NCI-H2029 (cell line): ENCODE measurements at places on chromosomes 6 and 20.

DNA sequence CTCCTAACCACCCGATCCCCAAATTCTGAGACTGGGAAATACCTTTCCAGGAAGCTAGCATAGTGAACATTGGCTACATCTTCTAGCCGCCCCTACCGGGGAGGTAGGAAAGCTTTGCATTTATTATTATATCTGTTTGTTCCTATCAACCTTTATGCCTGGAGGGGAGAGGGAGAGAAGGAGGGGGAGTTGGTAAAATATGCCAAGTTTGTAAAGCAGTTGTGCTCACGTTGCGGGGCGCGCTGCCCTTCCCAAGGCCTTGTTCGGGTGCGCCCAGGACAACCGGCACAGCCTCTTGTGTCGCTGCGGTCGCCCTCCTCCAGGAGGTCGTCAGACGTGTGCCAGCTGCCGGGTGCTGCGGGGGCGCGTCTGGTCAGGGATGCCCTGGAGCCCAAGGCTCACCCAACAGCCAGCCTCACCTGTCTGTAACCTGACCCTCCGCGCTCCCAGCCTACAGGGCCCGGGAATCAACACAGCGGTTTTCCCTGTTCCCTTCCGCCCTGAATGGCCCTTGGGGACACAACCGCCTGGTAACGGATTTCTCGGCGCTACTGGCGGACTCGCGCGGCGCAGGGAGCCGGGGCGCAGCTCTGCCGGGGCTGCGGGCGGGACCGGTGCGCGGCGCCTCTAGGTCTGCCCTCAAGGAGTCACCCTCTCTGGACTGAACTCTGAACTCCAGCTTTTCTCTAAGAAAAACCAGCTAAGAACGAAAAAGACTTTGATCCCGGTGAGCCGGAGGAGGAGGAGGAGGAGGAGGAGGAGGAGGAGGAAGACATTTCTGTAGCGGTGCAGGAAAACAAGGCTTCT, 1.1 kb upstream of the OVOL2 start:
- peak; percentile 96 for DNase-seq

DNA sequence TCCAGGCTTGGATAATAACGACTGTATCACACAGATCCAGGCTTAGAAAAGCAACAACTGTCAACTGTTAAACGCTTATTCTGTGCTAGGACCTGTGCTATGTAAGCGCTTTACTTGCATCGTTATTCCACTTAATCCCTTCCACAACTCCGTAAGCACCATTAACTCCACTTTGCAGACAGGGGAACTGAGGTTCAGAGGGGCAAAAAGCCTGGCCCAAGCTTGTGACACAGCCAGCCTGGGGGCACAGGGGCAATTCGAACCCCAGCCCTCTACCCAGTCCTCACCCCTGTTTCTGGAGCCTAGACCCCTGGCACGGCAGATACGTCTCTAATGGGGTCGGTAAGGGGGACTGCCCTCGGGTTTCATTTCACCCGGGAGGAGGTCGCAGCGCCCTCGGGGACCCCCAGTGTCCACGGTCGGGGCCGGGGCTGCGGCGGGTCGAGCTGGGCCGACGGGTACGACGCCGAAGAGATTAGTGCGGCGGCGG, 411 bp downstream of the DSN1 start:
- DNase-seq = no peak

- no peak for DNase-seq
These were observed 7.0 kb downstream of the TP53RK start for GRCh38 chr20:46682063-46682821.

DNA sequence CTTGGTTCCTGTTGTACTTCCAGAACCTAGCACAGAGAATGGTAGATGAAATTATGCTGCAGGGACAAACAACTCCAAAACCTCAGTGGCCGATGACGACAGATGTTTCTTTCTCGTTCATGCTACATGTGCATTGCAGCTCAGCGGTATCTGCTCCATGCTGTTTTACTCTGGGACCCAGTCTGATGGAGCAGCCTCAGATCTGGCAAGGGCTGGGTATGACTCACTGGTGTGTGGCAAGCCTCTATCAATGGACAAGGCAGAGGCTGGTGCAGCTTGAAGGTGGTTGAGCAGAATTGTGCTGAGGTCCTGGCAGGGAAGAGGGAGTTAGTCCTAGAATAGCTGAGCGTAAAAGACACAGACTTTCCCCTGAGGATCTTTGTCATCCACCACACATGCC, 10.3 kb upstream of the BLCAP start:
- DNase-seq = no peak

DNA sequence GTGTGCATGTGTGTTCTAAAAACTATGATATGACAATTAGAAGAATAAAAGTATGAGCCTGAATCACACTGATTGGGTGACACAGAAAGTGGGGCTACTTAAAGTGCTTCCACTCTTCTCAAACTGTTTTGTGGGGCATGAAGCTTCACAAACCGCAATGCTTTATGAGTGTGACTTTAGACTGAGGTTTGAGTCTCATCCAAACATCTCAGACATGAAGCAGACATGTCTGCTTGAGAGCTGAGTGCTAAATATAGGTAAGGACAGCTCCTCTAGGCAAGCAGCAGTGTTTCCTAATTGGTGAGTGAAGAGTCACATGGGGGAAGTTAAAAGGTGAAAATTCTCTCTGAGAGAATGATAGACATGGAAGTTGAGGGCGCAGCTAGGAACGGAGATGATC, 726.9 kb upstream of the CITED2 start:
- no peak for DNase-seq

DNA sequence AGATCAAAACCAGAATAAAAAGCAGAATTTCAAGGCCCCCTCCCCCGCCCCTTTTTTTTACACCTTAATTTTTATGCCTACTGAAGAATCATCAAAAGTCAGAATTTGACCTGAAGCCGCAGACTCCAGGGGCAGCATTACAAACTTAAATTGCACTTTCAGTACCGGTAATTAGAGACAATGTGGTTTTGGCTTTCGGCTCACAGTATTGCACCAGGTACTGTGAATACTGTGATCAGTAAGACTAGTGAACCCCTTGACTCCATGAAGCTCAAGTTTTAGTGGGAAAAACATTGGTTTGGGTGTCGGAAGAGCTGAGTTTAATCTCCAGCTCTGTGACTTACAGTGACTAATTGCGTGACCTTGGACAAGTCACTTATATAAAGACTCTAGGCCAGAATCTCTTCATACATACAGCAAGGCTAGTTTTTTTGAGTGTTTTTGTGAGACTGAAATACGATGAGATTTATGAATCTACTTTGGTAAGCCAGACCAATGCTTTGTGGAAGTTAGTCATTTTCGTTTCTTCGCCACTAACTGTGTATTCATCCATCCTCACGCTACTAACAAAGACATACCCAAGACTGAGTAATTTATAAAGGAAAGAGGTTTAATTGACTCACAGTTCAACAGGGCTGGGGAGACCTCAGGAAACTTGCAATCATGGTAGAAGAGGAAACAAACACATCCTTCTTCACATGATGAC, 114.7 kb downstream of the SASH1 start:
- DNase-seq = no peak

DNA sequence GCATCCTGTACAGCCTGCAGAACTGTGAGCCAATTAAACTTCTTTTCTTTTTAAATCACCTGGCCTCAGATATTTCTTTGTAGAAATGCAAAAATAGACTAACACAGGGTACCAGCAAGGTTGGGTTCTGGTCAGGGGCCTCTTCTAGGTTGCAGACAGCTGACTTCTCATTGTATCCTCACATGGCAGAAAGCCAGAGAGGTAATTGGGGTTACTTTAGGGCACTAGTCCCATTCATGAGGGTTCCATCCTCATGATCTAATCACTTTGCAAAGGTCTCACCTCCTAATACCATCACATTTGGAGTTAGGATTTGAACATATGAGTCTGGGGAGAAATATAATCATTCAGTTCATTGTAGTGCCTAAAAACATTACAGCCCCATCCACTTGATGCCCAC, 101.5 kb downstream of the LCA5 start:
- no peak for DNase-seq

DNA sequence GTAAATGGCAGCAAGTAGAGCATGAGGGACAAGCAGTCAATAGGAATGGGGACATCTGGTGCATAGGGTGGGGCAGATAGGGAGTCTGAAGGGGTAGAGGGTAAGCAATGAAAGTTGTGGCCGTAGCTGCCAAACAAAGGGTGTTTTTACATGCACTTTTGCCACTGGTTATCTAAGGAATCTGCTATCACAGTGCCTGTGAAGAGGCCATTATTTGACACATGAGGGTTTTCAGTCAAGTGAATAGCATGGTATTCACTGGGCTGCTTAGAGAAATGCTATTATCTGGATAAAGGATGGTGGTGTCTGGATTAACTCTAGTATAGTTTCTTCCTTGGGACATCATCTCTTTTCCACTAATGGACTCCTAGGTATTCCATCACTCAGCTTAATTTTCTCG, 118.2 kb downstream of the CARMIL1 start:
- no peak for DNase-seq

- no peak for DNase-seq
These were observed 275.9 kb upstream of the PRND start for GRCh38 chr20:4445784-4446183.
